ENCODE measurements at places on chromosomes 16 and 17. TPM values are rescaled to one million over a fixed set of nuclear protein-coding genes. Genes with fewer than 3 reads are reported as not detected.

The TAT gene
- polyA plus RNA-seq = not detected

The EPN3 gene
- polyA plus RNA-seq = not detected

The FOXN1 gene
- polyA plus RNA-seq = not detected

The KRT9 gene
- not detected for polyA plus RNA-seq

The LAT gene
- polyA plus RNA-seq = 220 TPM

The HS3ST6 gene
- not detected for polyA plus RNA-seq

The HAS3 gene
- 0.32 TPM for polyA plus RNA-seq

The USP31 gene
- polyA plus RNA-seq = 0.53 TPM

The KCNH4 gene
- not detected for polyA plus RNA-seq

The VAT1L gene
- polyA plus RNA-seq = not detected

The TPSD1 gene
- polyA plus RNA-seq = not detected

The ATP1B2 gene
- polyA plus RNA-seq = not detected

The CMTM2 gene
- polyA plus RNA-seq = 0.85 TPM

The C17orf67 gene
- polyA plus RNA-seq = 0.68 TPM

The SMIM5 gene
- not detected for polyA plus RNA-seq

The PERCC1 gene
- not detected for polyA plus RNA-seq

The HS3ST3A1 gene
- polyA plus RNA-seq = 1.8 TPM

The FOXL1 gene
- polyA plus RNA-seq = not detected

The BAIAP3 gene
- 1.9 TPM for polyA plus RNA-seq

The CRYBA1 gene
- not detected for polyA plus RNA-seq

The CISD3 gene
- 160 TPM for polyA plus RNA-seq

All from immature natural killer cell (primary cell).